Diencephalon (tissue), 1 donor: ENCODE measurements at places on chromosomes 6 and 20. TPM values are rescaled to one million over a fixed set of nuclear protein-coding genes. Genes with fewer than 3 reads are reported as not detected.

Gene MUC21
- not detected for total RNA-seq

Gene MARCKS
- total RNA-seq, result 386 TPM

Gene CTAGE9
- total RNA-seq, result not detected

Gene GJA10
- not detected for total RNA-seq

Gene PNPLA1
- not detected for total RNA-seq

Gene SLC17A1
- not detected for total RNA-seq

Gene LSM2
- 23.3 TPM for total RNA-seq

Gene SLC26A8
- 9.0 TPM for total RNA-seq

Gene MLN
- not detected for total RNA-seq

Gene TBX18
- 7.6 TPM for total RNA-seq

Gene RFX6
- total RNA-seq, result not detected
